Myocyte (in vitro differentiated cells): ENCODE measurements at places on chromosomes 5 and 9.

GRCh38 chr9:37987467-37987981 is 81.5 kb downstream of the SHB start:
- DNase-seq: no peak

DNA sequence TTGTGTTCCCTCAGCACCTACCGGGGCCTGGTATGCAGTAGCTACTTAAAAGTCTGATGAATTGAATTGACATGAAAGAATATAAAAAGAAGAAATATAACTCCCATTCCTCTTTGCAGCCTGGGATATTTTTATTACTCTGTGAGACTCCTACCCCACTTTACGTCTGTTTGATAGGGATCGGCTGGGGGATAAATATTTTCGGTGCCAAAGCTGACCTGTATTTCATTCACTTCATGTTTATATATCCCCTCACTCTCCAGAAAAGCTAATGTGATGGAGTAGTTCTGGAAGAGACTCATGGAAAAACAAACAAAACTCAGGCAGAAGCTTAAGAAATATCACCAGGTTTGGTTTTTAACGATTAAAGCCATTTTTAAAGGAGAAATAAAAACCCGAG is 108.2 kb upstream of the TBC1D2 start:
- no peak for DNase-seq

GRCh38 chr5:177529247-177530203 is 12.8 kb upstream of the DDX41 start:
- no peak for DNase-seq

DNA sequence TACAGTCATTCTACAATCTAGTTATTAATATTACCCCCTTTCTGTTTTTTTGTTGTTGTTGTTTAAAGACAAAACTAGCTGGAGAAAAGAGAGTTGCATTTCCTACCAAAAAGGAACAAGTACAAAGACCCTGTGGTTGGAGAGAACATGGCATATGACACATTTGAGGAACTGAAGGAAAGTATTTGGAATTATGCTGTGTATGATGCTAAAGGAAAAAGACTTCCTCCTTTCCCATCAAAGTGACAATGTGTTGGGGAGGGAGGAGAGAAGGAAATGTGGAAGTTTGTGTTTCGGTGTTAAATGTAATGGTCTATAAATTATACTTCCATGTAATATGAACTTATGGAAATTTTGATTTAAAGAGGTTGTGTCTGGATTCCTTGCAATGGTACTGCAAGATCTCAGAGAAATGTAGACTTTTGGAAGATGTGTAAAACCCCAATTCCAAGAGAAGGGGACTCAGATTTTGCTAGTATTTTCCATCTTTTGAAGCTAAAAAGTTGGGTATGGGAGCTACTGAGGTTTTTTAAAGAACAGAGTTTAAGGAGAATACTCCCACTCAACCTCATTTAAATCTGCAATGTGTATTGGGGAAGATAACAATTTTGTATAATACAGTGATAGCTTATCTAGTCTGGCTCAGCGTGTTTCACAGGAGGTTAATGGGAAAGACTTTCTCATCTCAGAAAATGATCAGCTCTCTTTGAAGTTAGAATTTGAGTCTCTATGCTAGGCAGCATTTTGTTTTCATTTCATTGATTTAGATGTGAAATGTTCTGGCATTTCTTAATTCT is 15.4 kb upstream of the TNFSF8 start:
- DNase-seq: no peak

DNA sequence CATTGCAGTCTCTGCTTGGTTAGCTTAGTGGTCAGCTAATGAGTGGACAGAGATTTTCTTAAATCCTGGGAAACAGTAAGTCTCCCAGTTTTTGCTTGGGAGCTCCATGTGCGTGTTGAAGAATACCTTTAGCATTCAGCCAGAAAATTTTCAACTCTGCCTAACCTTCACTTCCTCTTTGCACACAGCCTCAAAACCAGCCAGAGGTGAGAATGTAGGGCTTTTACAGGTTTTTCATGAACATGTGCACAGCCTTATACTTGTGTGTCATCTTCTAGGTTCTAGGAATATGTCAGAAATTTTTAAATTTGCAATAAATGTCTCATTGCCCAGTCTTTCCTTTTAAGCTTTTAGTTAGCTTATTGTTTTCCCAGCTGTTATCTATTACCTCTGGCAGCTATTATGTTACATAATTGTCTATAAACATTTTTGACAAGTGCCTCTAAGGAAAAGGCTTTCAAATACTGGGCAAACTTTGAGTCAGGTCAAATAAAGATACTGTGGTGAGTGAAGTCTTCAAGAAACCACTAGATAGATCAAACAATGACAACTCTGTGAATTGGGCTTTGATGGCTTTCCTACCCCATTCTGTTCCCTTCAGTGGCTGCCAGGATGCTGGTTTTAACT is 12.7 kb downstream of the ADGRV1 start:
- no peak for DNase-seq

DNA sequence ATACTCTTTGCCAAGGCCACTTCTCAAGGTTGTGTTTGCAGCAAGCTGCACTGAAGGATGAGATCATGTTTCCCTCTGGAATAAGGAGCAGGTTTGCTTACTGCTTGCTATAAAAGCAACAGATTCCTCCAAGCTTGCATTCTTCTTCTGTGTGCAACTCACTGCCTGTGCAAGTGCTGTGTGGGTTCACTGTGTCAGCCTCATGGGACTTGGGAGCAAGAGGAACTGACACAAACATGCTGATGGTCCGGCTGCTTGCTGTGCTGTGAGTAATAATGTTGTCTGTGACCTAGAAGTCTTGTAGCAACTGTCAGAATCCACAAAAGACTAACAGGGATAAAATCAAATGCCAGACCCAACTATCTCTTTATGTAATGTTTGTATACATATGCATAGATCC is 33.6 kb upstream of the SHC3 start:
- DNase-seq: no peak
